Muscle of back (tissue), 13 donors: ENCODE measurements at places on chromosomes 12 and 14. TPM values are rescaled to one million over a fixed set of nuclear protein-coding genes. Genes with fewer than 3 reads are reported as not detected.
A peak's percentile ranks its signal among the peaks of the same experiment; 100 is the strongest.

The REP15 gene
- polyA plus RNA-seq: 1.1 TPM

The ZFHX2 gene
- polyA plus RNA-seq: 1.7 TPM

The MIPOL1 gene
- polyA plus RNA-seq: 4.7 TPM

The FSCB gene
- not detected for polyA plus RNA-seq

The RD3L gene
- not detected for polyA plus RNA-seq

GRCh38 chr12:80593766-80594165, 113.7 kb upstream of the MYF6 start:
- DNase-seq: peak; percentile 90

GRCh38 chr12:131258398-131258797, 304.7 kb downstream of the ADGRD1 start:
- DNase-seq: no peak

- no peak for DNase-seq
Observed at GRCh38 chr14:97057238-97058073, 260.3 kb downstream of the VRK1 start.

GRCh38 chr12:93177208-93178153, 200.2 kb upstream of the NUDT4 start:
- DNase-seq: no peak

- no peak for DNase-seq
Observed at GRCh38 chr14:39229222-39229543, 4.5 kb upstream of the MIA2 start.

DNA sequence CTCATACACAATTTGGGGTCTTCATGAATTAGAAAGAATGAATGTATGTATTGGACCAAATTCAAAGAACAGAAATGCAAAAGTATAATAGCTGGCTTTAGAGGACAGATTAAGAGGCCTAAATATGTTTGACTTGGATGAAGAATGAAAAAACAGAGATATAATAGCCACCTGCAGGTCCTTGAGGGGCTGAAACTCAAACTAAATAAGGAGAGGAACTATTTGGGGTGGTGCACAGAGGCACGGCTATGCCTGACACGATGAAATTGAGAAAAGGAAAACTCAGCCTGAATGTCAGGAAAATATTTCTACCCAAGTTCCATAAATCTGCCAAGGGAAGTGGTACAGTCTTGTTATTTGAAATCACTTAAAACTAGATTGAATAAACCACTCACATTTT, 222.9 kb upstream of the DDHD1 start:
- DNase-seq: no peak

GRCh38 chr14:21913759-21914158, 240.1 kb upstream of the OR4E1 start:
- DNase-seq: peak; percentile 22

DNA sequence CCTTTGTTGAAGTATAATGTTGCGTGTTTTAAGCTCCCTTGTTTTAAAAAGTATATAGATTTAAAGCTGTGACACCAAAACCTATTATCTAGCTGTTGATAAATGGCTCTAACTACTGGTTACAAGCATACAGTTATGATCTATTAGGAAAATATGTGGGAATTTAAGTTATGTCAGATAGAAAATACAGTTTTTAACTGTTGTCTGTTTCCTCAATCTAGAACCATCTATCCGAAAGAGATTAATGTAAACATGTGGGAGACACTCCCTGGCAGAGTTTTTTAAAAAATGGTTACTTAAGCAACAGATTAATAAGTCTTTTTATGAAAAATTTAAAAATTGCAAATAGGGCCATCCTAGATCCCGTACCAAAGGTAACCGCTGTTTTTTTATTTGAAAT, 8.2 kb downstream of the RPL36AL start:
- DNase-seq: no peak

- no peak for DNase-seq
Observed at GRCh38 chr14:42011221-42011620, 404.5 kb downstream of the LRFN5 start.

- no peak for DNase-seq
Observed at GRCh38 chr14:29580763-29581162, 346.9 kb downstream of the PRKD1 start.

- no peak for DNase-seq
Observed at GRCh38 chr12:110927546-110927945, 7.2 kb upstream of the MYL2 start.

GRCh38 chr12:68919581-68920239, 13.3 kb downstream of the CPM start:
- no peak for DNase-seq
